PC-3 (cell line): ENCODE measurements at places on chromosomes 4 and X. TPM values are rescaled to one million over a fixed set of nuclear protein-coding genes. Genes with fewer than 3 reads are reported as not detected.

The CXorf49 gene
- not detected in 2 replicates for total RNA-seq

The CLCN4 gene
- total RNA-seq: 13.7 and 16.3 TPM in 2 replicates

The HELT gene
- not detected in 2 replicates for total RNA-seq

The CASP3 gene
- total RNA-seq: 11.1 and 13.2 TPM in 2 replicates

The TLR7 gene
- not detected in 2 replicates for total RNA-seq

The APLN gene
- total RNA-seq: 8.5 and 11.6 TPM in 2 replicates

The TMSB15C gene
- total RNA-seq: 3.5 and 4.6 TPM in 2 replicates

The CCNG2 gene
- total RNA-seq: 7.7 and 8.0 TPM in 2 replicates

The TRPC5OS gene
- total RNA-seq: not detected in 2 replicates

The CD99L2 gene
- total RNA-seq: 9.4 and 10.9 TPM in 2 replicates

The FGFBP1 gene
- total RNA-seq: 80.5 and 133 TPM in 2 replicates

The KDR gene
- 0.63 and 0.66 TPM in 2 replicates for total RNA-seq

The CYTL1 gene
- not detected in 2 replicates for total RNA-seq

The LYAR gene
- total RNA-seq: 37.5 and 41.3 TPM in 2 replicates

The CDS1 gene
- total RNA-seq: 10.4 and 11.2 TPM in 2 replicates

The COL4A6 gene
- 3.5 and 4.4 TPM in 2 replicates for total RNA-seq

The PPP4R3C gene
- not detected in 2 replicates for total RNA-seq

The CYBB gene
- 0.40 and 0.46 TPM in 2 replicates for total RNA-seq

The ODAPH gene
- total RNA-seq: not detected in 2 replicates

The PABPC1L2B gene
- not detected in 2 replicates for total RNA-seq

The MAGEA4 gene
- total RNA-seq: not detected in 2 replicates

The BEND2 gene
- total RNA-seq: not detected in 2 replicates

The BEX3 gene
- total RNA-seq: 130 and 146 TPM in 2 replicates

The CLGN gene
- total RNA-seq: 7.9 and 9.6 TPM in 2 replicates

The CPLX1 gene
- 0.87 and 2.6 TPM in 2 replicates for total RNA-seq

The HS6ST2 gene
- 6.1 and 7.4 TPM in 2 replicates for total RNA-seq

The C4orf33 gene
- total RNA-seq: 2.8 and 3.2 TPM in 2 replicates

The TCEAL3 gene
- 18.3 and 21.1 TPM in 2 replicates for total RNA-seq

The RRH gene
- 0.18 and 0.29 TPM in 2 replicates for total RNA-seq

The MSANTD1 gene
- total RNA-seq: 0.77 and 1.3 TPM in 2 replicates

The TBX22 gene
- total RNA-seq: not detected in 2 replicates
